ENCODE measurements at places on chromosomes 16 and 17. TPM values are rescaled to one million over a fixed set of nuclear protein-coding genes. Genes with fewer than 3 reads are reported as not detected.

GRCh38 chr16:70793851-70794502, 7.0 kb downstream of the VAC14 start:
- H3K4me3 ChIP-seq, result no peak overlapping the region
- H3K27ac ChIP-seq, result no peak overlapping the region
- no peak for DNase-seq
- peaks cover under 1% of the 10 kb centered on the region for H3K4me1 ChIP-seq
- H3K27me3 ChIP-seq, result no peaks in the 10 kb centered on the region
- H3K36me3 ChIP-seq, result peaks cover 3% of the 10 kb centered on the region

- no peak overlapping the region for H3K27ac ChIP-seq
- H3K4me3 ChIP-seq, result no peak overlapping the region
- H3K36me3 ChIP-seq, result peaks cover 94% of the 10 kb centered on the region
- H3K4me1 ChIP-seq, result no peaks in the 10 kb centered on the region
- H3K27me3 ChIP-seq, result no peaks in the 10 kb centered on the region
These were observed 10.9 kb downstream of the RABEP2 start for GRCh38 chr16:28913946-28914724.

- no peaks in the 10 kb centered on the region for H3K27me3 ChIP-seq
- peak; percentile 85 for DNase-seq
- H3K27ac ChIP-seq, result peak within 1 kb of the TSS; percentile 89
These were observed at the start of gene IFI35 for GRCh38 chr17:43006639-43007551. Gene IFI35 (plus strand): TSS chr17:43006784. CDS start chr17:43006948, 164 bp downstream.

- H3K4me1 ChIP-seq, result peaks cover 35% of the 10 kb centered on the region
- H3K27me3 ChIP-seq, result no peaks in the 10 kb centered on the region
- H3K27ac ChIP-seq, result peak overlapping the region; percentile 84
These were observed 643 bp downstream of the HSDL1 start for GRCh38 chr16:84144209-84144858.

DNA sequence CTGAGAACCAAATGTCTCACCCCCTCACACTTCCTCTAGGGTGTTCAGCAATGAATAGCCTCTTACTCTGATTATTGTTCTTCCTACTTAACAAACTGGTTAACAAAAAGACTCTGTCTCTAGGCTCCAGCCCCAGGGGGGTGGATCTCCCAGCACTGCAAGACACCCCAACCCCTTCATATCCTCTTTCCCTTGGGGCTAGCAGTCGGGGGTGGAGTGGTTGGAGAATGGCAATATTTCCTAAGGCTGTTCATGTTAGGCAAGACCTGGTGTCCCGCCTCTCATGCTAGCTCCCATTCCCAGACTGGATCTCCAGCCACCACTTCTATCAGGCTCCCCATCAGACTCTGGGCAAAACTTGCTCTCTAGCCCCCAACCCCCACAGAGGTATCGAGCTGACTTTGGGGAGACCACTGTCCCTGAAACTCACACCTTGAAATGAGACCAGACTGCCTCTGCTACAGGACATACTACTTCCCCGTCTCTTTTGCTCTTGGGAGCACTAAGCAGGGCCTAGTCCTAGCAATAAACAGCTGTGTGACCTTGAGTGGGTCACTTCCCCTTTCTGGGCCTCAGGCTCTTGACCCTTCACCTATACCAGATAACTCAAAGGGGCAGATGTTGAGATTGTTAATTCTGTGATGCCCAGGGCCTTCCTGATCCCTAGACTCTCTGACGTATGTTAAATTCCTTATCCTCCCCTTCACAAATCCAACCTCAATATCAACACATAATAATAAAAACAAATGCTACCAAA, 2.4 kb downstream of the SLC25A35 start:
- H3K36me3 ChIP-seq, result peaks cover 3% of the 10 kb centered on the region
- H3K27me3 ChIP-seq, result no peaks in the 10 kb centered on the region
- H3K4me1 ChIP-seq, result peaks cover 31% of the 10 kb centered on the region

Gene KRTAP1-5
- total RNA-seq, result not detected

Gene FBXW10B
- 1.0 TPM for total RNA-seq

Gene CCL23
- total RNA-seq, result not detected

Gene DCTPP1
- 31.9 TPM for total RNA-seq

All from left ventricle myocardium inferior (tissue), 1 donor.